Fibroblast of mammary gland (primary cell): ENCODE measurements at places on chromosomes 2 and 18.

- DNase-seq = peak; percentile 14
Observed at GRCh38 chr2:203177361-203177760, 61.5 kb upstream of the CYP20A1 start.

DNA sequence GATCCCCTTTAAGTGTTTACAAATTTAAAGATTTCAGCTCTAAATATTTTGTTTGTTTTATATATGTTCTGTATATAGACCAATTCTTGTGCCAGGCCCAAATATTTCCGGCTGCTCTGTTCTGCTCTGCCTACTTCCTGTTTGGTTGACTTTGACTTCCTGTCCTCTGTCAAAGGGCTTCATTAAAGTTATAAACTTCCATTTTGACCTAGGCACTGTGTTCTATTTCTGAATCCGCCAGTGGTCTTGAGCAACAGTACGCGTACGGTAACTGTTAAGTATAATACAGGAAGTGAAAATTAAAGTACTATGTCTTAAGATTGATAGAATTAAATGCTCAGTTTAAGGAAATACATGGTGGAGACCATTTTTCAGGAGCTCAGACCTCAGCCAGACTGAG, 13.5 kb upstream of the REL start:
- DNase-seq = no peak

DNA sequence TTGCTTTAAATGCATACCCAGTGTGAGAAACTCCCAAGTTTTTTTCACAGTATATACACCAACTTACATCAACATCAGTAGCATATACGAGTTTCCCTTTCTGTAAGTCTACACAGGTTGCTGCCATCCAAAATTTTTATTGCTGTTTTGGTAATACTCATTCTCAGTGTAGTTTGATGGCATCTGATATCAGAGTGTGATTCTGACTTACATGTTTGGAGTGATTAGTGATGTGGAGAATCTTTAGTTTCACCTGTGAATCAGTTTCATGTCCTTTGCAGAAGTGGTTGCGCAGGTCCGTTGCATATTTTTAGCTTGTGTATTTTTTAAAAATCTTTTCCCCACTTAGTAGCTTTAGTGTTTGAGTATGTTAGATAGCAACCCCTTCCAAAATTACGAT, 50.1 kb downstream of the CCDC74A start:
- no peak for DNase-seq

GRCh38 chr18:7196421-7196820, 34.5 kb upstream of the LRRC30 start:
- no peak for DNase-seq

- peak; percentile 58 for DNase-seq
Observed at GRCh38 chr2:33583194-33583938, 15.7 kb downstream of the FAM98A start.

GRCh38 chr2:218229239-218229638, 12.2 kb downstream of the ARPC2 start:
- DNase-seq = peak; percentile 74

GRCh38 chr2:159187106-159187505, 99.4 kb downstream of the WDSUB1 start:
- DNase-seq = no peak

DNA sequence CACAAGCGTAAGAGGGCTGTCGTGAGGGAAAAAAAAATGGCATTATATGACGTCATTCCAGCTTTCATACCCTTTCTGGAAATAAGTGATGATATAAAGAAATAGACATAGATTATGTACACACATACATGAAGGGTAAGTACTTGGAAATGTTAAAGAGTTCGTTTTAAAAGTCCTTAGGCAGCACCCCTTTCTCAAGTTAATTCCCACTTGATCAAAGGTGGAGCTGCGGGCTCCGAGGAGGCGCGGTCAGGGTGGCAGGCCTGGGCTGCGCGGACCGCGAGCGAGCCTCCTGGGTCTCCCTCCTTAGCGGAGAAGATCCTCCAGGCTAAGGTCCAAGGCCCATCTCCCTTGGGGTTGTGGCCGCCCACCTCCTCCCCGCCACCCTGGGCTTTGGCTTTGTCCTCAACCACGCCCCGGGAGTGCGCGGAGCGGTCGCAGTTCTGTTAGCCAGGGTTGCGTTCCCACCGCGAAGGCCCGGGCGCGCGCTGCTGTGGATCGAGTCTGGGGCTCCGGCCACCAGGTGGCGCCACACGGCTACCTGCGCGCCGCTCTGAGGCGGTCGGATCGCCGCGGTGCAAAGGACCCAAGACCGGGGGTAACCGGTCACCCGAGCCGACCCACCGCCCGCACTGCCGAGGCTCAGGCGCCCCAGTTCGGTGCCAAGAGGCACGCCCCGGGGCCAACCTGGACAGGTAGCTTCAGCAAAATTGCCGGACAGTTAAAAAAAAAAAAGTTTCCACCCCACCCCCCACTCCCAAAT, 66.8 kb downstream of the HNRNPLL start:
- DNase-seq = peak; percentile 58

DNA sequence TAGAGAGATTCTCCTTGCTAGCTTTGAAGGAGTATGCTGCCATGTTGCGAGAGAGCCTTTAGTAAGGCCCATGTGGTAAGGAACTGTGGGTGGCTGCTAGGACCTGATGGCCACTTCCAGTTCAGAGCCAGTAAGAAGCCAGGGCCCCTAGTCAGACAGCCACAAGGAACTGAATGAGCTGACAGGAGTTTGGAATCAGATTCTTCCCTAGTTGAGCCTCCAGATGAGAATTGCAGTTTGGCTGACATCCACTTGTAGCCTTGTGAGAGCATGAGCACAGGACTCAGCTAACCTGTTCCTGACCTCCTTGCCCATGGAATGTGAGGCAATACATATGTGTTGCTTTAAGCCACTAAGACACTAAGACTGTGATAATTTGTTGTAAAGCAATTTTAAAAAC, 1.2 kb upstream of the WDR7 start:
- peak; percentile 21 for DNase-seq

- peak; percentile 53 for DNase-seq
Observed at GRCh38 chr2:64787698-64788097, 134.0 kb upstream of the SERTAD2 start.

- DNase-seq = no peak
Observed at GRCh38 chr2:240399419-240400324, 35.8 kb upstream of the GPC1 start.

GRCh38 chr2:143608063-143608423, 478.8 kb downstream of the ARHGAP15 start:
- DNase-seq = no peak

DNA sequence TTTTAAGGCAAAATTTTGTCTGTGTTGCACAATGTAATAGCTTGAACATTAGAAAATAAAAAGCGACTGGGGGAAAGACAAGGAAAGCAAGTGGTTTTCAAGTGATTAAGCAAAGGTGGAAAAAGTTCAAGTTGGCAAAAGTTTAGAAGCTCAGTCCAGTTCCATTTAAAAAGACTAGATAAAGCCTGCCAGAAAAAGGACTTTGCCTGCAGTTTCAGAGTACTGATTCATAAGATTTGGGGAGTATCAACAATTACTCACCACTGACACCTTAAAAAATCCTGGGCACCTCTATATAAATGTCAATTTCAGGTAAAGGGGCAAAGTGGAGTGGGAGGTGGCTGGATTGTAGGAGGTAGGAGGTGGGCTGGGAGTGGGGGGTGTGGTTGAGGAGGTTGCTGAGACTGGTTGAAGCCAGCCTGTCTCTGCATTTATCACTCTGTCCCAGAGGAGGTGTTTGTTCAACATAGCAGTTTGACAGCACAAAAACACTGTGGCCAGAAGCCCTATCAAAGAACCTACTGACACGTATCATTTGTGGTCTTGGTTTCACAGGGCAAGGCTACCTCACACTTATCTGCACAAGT, 14.6 kb downstream of the ZEB2 start:
- peak; percentile 86 for DNase-seq

GRCh38 chr2:23213196-23213595, 171.8 kb upstream of the KLHL29 start:
- DNase-seq = no peak

GRCh38 chr2:182666674-182667314, 49.3 kb upstream of the DNAJC10 start:
- peak; percentile 46 for DNase-seq

DNA sequence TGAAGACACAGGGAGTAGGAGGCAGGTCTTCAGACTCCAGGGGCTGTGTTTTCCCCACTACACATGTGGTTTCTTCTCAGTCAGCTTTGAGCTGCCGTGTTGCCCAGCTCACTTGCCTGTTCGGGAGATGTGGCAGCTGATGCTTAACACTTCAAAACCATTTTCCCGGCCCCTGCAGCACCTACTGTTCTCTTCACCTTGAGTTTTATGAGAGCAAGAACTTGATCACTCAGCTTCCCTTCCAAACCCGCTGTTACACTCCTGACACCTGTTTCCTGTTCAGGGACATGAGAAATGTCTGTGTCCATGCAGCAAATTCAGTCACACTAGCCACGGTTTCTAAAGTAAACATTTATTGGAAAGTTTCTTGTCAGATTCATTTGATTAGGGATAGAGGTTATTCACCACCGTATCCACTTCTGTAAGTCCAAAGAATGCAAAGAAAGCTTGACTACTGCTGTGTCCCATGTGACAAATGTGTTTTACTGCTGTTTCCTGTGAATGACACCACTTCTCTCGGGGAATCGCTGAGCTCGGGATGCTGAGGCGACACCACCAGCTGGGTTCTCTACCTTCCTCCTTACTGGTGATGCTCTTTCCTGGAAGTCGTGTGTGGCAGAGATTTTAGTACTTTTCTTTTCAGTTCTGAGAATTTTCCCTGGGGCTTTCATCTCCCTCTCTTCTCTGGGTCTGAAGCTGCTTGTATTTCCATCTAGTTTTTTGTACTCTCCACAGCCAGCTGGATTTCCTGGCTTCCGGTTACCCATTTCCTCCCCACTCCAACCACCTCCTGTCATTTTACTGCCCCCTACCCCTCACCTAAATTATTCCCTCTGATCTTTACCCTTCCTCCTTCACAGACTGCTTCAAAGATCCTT, 91.7 kb downstream of the KLF7 start:
- peak; percentile 29 for DNase-seq

DNA sequence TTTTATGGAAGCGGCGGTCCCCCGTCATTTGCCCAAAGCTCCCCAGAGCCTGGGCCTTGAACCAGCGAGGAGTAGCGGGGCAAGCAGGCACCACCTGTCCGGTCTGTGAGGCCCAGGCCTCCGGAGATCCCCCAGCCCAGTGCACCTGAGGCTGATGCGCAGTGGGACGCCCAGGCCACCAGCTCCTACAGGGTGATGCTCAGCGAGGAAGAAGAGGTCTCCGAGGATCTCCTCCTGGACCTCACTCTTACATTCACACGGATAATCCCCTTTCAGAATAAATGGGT, 220.2 kb downstream of the NDUFA10 start:
- no peak for DNase-seq

- no peak for DNase-seq
Observed at GRCh38 chr2:16152928-16153753, 212.8 kb downstream of the MYCN start.
